NCI-H774 (cell line): ENCODE measurements at places on chromosomes 11 and 22.

DNA sequence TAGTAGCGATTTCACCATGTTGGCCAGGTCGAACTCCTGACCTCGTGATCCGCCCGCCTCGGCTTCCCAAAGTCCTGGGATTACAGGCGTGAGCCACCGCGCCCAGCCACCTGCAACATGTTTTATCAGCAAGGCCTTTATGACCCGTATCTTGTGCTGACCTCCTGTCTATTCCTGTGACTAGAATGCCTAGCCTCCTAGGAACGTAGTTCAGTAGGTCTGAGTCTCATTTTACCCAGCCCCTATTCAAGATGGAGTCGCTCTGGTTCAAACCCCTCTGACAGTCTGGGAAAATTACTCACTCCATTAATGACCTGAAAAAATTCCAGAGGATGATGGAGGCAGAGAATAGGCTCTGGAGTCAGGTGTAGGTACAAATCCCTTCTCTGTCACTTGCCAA, 30.0 kb upstream of the CXCR5 start:
- no peak for DNase-seq

GRCh38 chr11:96314326-96315020, 28.5 kb downstream of the MAML2 start:
- DNase-seq, result no peak

DNA sequence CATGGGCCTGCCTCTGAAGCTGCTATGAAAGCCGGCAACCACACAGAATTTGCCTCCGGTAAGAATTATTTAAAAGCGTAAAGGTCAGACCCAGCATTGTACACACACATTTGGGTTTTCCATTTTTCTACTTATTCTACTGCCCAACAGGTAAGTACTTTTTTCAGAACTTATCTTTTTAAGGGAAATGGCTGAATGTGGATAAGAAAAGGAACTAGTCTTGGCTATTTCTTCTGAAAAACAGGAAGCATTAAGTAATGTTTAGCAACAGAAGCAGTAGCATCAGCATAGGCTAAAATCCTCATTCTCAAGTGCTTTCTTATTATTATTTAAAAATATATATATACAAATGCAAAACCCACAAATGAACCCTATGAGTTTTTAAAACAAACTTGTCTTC, 103.1 kb downstream of the MPPED2 start:
- DNase-seq, result no peak

DNA sequence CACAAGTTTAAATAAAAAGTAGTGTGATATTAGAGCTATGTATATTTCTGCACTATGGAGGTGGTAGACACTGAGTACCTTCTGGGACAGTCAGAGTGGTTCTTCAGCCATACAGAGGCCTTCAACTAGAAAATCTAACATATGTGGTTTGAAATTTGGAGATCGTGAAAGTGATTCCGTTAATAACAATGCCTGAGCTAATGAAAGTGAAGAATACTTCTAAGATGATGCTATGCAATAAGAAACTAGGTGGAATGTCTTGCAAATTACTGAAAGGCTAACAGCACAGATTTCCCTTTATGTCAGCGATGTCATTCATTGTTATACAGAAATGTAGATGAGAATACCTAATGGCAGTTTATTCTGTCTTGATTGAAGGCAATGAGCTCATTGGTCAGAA, 1984.7 kb upstream of the RAG2 start:
- DNase-seq, result no peak
